ENCODE measurements at places on chromosomes 4 and X.

DNA sequence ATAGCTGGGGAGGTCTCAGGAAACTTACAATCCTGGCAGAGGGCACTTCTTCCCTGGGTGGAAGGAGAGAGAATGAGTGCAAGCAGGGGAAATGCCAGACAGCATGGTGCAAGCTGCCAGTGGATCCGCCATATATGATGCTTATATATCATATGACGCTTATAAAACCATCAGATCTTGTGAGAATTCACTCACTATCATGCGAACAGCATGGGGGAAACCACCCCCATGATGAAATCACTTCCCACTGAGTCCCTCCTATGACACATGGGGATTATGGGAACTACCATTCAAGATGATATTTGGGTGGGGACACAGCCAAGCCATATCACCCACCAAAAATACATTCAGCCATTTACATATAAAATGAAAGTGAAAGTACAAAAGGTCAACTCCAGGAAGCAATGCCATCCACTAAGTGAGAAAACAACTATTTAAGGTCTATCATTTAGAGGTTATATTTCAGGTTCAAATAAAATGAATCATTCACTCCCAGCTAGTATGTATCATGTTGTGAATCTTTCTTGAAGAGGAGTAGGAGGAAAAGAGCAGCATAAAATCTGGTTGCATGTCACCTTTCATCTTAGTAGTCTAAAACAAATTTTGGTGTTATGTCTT, 20.3 kb upstream of the DYNLT3 start:
- no peak for DNase-seq

DNA sequence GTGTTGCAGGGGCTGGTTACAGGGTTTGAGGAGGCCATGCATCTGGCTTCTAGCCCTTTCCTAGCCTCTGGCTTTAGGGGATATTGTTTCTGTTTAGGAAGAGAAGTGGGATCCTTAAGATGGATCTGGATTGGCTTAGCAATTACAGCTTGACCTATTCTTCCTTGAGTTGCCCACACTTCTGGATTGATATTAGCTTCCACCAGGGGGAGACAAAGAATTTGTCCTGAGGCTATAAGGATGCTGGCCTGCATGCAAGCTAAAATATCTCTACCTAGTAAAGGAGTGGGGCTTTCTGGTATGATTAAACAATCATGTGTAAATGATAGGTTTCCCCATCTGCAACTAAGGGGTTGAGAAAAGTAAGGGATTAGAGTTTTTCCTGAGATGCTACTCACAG, 117.2 kb downstream of the TEX13C start:
- DNase-seq, result no peak

DNA sequence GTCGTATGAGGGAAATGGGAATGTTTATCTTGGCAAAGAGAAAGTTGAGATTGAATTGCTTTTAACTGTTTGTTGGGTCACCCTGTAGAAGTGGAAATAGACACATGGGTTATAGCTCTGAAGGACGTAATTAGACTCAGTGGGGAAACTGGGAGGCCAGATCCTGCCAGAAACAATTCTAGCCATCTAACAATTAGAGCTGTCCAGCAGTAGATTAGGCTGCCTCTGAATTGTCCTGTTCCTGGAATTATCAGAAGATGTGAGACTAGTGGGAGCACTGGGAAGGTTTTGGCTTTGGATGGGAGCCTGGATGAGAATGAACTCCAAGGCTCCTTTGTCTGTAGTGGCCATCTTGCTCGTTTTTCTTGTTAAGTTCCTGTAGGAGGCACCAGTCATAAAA, 61.9 kb upstream of the IGFBP7 start:
- DNase-seq, result no peak

- DNase-seq, result no peak
Observed at GRCh38 chr4:145879598-145879997, 59.0 kb downstream of the ZNF827 start.

DNA sequence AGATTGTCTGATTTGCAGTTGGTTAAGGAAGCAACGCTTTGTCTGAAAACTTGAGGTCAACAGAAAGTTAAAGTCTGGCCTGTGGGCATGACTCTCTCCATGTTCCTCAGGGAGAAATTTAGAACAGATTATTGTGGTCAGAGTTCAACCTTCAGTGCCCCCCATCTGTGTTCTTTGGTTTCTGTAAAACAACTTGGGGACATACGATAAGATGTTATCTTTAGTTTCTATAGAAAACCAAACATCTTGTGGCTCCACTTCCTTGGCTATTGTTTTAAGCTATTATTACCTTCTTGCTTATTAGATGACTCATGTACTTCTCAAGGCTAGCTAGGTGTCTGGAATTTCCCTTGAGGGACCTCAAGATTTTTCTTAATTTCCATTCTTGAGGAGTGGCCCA, 507.7 kb downstream of the PDHA2 start:
- DNase-seq, result no peak

DNA sequence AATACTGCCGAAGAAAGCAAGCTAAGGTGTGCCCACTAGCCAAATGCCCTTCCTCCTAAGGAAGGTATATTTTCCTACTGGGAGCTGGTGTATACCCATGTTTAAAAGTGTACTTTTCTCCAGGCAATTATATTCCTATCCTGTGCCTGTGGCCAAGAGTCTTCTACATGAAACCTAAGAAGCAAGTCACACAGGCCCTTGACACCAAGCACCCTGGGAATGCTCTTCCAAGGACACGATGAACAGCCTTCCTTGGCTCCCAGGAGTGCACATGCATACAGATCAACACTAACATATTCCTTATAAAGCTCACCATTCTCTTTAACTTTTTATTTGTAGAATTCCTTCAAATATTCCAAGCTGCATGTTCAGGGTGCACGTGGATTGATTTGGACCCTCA, 17.3 kb upstream of the ARHGAP6 start:
- DNase-seq, result no peak

- no peak for DNase-seq
Observed at GRCh38 chrX:34778916-34779315, 121.8 kb upstream of the TMEM47 start.

GRCh38 chr4:92952897-92953296, 649.1 kb downstream of the GRID2 start:
- DNase-seq, result no peak

DNA sequence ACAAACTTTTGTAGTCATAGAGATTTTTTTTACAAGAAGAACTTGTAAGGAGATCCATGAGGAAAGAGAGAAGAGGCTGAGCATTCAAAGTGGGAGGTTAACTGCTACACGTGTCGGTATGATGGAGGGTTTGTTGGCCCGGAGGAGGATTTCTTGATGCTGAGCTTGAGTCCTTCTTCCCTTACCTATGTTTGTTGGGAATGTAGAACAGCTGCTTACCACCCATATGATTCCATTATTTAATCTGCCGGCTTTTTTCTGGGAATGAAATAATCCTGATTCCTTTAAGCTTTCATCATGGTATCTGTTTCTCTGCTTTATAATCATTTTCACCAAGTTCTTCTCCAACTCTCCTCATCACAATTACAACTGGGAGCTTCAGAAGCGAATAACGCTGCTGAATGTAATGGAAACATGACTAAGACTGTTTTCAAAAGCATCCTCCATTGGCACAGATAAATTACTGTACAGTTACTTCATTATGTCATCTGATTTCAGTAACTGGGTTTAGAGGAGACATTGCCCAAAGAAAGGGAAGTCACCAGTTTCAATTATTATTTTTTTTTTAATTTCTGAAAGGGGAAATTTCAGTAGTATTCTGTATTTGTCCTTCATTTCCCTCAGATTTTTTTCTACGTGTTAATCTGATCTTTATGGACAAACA, 420.6 kb downstream of the SPRY1 start:
- DNase-seq, result no peak

- no peak for DNase-seq
Observed at GRCh38 chrX:153865685-153866084, 20.3 kb downstream of the L1CAM start.

DNA sequence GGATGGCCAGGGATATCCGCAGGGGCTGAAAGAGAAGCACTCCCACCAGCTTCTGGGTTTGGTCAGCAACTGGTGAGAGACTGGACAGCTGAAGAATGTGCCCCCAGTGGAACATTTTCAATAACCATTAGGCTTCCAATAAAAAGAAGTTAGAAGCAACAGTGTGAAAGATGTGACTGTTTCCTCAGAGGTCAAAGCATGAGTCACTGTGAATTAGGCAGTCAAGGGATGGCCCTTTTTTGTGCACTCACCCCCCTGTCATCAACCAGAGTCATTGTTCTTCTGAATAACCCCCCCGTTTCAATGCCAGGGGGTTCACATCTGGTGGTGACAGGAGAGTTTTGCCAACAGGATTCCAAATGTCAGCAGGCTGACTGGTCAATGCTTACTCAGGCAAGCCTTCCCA, 74.6 kb upstream of the SH3RF1 start:
- no peak for DNase-seq

GRCh38 chrX:42242004-42242403, 318.6 kb upstream of the CASK start:
- no peak for DNase-seq

- DNase-seq, result no peak
Observed at GRCh38 chr4:2964706-2965258, 1.4 kb downstream of the GRK4 start.

- DNase-seq, result no peak
Observed at GRCh38 chr4:108157655-108158054, 11.1 kb downstream of the LEF1 start.

DNA sequence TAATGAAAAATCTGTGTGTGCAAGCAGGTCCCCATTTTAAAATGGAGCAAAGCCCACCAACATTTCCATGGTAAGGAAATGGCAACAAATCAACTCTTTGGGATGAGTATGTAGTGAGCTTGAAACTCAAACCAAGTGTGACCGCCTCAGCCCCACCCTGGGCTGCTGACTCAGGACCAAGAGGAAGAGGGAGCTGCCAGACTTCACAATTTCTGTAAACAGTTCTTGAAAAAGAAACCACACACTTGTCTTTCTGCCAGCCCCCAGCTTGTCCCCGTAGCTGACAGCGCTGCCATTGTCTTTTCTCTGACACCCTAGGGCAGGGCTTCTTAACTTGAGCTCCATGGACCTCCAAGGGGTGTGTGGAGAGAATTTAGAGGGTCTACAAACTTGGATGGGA, 10.3 kb downstream of the RTL5 start:
- DNase-seq, result no peak

- DNase-seq, result no peak
Observed at GRCh38 chr4:179698321-179698720, 2256.1 kb upstream of the AGA start.

DNA sequence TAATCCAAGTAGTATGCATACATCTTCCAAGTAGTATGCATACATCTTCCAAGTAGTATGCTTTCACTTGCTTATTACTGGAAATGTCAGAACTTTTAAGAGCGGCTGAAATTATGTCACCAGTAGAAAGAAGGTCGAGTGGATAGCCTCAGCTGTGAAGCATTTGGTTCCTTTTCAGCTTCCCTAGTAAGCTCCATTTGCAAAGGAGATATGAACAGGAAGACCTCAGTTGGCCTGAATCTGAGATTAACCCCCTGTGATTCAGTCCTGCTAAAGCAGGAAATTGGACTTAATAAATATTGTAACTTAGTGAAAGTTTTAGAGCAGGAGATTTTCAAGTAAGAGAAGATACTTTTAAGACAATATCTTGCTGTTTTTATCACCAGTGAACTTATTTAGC, 48.1 kb downstream of the PCDH7 start:
- DNase-seq, result no peak

- no peak for DNase-seq
Observed at GRCh38 chr4:122755675-122756074, 23.2 kb downstream of the BBS12 start.

- DNase-seq, result no peak
Observed at GRCh38 chrX:53682885-53683555, 3.5 kb downstream of the HUWE1 start.
